ENCODE measurements at places on chromosomes 4 and X.

- no peak for DNase-seq
Measured at GRCh38 chrX:115040417-115040816, 23.0 kb upstream of the IL13RA2 start.

GRCh38 chr4:929096-929765 is 2.9 kb downstream of the GAK start:
- DNase-seq, result no peak

DNA sequence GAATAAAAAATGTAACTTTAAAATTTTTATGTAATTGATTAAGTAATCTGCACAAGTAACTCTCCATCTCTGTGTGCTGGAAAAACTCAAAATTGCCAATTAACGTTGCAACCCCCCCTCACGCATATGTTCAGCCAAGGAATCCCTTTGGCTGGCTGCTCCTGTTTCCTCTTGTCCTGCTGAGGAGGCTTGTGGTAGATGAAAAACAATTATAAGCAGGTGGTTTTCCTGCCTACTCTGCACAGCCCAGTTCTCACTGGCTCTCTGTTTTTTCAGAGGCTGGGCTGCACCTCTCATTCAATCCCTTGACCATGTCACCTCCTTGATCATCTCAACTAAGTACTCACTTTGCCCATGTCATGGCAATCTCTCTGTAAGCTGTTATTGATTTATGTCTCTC is 1068.4 kb downstream of the ARAP2 start:
- DNase-seq, result no peak

GRCh38 chr4:85861064-85861765 is 386.3 kb downstream of the ARHGAP24 start:
- no peak for DNase-seq

DNA sequence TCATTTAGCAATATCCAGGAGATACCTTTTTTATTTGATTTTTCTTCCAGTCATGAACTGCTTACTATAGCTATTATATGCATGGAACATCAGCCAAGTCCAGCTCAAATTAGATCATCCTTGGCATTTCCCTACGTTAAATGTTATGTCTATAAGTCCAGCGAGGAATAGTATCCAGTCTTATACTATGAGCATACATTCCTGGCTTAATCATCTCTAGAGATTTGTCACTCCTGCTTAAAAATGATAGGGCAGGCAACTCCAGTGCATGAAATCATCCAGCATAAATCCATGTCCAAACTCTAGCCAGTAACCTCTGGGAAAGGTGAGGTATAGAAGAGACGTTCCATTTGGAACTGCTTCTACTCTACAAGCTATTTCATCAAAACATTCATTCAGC is 126.7 kb upstream of the VCX2 start:
- DNase-seq, result no peak

GRCh38 chr4:57233386-57233785 is 123.2 kb upstream of the IGFBP7 start:
- no peak for DNase-seq

- no peak for DNase-seq
Measured at GRCh38 chr4:53764761-53765490, 173.6 kb upstream of the LNX1 start.

DNA sequence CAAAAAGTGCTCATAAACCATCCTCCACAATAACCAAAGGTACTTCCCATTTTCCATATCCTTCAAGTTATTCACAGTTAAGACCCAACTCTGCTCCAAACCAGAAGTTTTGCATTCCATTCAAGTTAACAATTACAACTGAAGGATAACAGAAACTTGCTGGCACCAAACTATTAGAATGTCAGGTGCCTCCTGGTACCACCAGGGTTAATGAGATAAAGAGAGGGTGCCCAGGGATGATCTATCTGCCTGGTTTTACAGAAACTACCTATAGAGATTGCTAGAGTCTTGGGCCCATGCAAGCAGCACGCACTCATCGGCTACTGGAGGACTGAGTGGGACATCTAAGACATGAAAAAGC is 114.6 kb downstream of the RBM47 start:
- no peak for DNase-seq

DNA sequence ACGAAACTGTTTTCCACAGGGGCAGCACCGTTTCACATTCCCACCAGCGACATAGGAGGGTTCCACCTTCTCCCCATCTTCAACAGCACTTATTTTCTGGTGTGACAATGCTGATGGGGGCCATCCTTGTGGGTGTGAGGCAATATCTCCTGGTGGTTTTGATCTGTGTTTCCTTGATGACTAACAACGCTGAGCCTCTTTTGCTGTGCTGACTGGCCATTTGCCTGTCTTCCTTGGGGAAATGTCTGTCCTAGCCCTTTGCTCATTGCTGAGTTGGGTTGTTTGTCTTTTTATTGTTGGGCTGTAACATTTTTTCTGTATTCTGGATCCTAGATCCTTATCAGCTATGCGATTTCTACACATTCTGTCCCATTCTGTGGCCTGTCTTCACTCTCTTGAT is 33.7 kb downstream of the ATP2B3 start:
- no peak for DNase-seq

DNA sequence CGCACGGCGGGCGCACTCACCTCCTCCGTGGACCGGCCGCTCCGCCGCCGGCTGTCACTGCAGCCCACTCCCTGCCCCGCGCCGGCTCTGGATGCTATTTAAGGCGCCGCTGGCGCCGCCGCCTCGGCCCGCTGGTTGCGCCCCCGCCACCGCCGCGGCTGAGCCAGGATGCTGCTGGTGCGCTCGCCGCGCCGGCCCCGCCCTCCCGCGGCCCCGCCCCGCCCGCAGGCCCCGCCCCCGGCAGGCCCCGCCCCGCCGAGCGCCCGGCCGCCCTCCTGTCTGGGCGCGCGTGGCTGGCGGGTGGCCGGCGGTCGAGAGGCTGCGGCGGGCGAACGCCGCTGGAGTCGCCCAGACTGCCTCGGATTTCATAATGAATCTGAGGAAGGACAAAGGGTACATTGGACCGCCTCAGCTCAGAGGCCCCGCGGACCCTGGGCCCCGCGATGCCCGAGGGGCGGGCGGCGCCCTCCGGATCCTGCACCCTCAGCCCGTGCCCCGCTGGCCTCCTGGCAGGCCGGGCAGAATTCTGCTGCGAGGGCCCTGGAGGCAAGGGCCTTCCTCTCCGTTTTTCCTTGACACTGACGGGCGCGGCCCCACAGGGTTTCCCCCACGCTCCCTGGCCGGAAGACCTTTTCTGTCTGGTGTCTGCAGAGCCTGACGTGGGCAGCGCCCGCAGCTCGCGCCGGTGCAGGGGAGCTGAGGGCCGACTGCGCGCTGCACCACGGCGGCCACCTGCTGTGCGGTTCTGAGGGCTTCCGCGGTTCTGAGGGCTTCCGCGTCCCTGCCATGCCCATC is at the start of gene ACSL1:
ACSL1 (minus strand) TSS at position 73 of the 795 bp plus-strand sequence. CDS start 22,454 bp downstream, outside the sequence.
- peak; percentile 68 for DNase-seq

DNA sequence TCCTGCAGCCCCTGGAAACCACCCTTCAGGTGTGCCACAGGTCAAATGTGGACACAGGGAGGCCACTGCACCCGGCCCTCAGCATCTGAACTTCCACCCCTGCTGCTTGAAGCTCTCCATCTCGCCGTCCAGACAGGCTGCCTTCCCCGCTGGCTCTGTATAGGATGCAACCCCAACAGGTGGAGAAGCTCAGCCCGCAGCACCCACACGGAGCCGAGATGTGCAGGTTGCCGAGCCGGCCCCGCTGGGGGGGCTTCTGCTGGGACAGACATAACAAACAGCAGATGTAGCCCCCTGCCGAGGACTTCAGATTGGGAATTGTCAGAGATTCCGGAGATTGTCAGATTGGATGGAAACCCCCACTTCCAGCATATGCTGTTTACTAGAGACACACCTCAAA is 20.5 kb downstream of the TMEM187 start:
- no peak for DNase-seq

DNA sequence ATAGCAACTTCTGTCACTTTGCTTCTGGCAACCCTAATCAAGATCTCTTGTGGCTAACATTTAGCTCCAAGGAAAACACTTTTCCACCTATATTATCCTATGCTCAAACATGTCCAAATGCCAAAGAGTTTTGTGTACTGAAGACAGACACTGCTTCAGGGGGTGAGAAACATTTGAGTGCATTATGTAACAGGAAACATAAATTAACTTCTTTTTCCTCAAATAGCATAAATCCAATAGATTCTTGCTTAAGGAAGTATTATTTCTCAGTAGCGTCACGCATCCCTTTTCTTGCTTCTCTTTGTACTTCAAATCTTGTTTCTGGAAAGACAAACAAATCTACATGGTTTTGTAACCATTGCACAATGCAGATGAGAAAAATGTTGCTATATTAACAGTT is 839.1 kb downstream of the GLUD2 start:
- no peak for DNase-seq

DNA sequence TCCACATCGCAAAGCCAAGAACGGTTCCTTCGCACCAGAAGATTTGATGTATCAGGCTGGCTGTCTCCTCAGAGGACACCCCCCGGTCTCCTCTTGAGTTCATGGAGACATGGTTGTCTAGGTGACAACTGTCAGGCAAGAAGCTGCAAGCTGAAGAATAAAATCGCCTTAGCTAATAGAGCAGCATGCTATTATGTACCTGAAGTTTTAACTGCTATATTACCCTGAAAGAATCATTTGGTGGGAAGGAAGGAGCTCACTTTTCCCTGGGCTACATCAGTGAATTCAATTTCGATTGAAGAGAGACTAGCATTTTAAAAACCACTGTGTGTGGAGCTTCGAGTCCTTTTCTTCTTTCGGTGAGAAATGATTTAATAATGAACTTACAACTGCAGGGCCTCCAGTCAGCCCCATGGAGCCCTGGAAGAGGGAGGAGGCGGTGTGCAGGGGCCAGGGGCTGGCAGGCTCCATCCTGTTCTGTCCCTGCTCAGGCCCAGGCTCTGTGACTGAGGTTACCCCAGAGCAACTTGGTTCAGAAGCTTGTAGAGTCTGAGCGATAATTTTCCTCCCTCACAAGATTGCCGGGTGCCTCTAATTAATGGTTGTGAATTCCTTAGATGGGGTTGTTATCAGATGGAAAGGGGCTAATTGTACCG is 191.3 kb downstream of the MID1IP1 start:
- no peak for DNase-seq

DNA sequence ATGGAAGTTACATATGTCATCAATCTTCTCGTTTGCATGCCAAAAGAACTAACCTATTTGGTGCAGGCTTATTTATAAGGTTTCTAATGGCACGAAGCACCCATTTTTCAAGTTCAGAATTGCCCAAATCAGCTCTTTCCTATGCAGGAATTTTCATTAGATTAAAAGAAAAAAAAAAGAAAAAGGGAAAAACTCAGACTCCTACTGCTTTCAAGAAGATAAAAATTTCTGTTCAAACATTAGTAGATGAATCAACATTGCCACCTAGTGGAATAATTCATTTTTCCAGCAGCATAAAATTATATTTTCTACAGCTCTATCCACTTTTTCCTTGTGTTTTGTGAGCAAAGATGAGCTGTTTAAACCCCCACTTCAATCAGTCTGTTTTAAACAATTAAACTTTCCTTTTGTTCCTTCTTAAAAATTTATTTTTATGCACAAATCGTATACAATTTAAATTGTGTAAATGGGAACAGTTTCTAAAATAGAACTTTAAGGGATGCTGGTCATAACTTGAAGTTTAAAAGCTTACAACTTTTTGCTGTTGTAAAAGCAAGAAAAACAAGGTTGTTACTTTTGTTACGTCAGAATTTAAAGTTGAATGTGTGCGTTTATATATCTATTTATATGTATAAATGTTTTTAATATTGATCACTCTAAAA is 309.9 kb downstream of the ARAP2 start:
- no peak for DNase-seq

DNA sequence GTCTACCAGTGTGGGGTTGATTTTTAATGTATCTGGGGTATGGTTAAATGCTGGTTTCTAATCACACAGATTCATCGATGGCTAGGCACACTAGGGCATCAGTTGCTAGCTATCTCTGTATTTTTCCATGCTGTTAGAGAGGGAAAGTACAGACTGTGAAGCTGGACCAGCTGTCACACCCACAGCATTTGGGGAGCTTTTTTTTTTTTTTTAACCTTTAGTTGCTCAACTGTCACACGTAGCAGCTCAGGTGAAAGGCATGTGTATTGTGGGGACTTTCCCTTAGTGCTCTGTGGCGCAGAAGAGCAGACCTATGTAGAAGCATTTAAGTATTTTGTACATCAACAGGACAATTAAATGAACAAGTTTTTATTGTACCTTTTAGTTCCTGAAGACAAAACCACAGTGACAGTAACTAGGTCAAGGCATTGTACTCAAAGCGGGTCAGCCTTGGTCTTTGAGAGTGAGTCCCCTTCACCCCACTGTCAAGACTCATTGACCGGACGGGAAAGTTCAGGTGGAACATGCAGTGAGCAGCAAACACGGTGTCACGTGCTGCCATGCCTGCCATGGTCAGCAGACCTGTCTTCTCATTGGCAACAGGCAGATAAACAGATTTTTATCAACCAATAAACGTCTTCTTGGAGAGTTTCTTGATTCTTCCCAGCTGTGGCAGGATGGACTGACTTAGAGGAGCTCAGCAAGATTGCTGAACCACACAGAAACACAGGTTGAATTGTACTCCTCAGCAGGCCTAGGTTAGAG is 65.3 kb downstream of the CASP3 start:
- DNase-seq, result no peak

DNA sequence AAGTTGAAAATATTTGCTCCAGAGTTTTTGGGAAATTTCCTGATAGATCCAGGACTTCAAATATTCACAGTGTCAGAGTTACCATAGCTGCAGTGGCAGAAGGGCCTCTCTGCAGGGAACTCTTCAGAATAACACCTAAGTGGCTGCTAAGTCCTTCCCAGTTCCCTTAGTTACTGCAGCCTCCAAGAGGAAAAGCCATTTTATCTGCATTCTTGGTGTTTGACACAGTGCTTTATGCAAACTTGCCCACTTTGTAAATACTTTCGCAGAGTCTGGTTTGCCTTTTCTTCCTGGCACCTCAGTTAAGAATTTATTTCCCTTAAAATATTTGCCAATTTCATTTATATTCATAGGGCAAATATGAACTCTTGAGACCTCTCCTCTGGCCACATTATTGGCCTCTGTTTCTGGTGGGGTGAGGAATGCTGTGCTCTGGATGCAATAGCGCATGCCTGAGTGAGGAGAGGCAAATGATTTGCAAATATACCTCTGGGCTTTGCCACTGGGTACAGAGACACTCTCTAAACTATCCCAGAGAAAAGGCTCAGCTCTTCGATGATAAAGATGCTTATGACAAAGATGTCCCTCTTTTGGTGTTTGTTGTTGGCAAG is 566.3 kb upstream of the NR3C2 start:
- DNase-seq, result no peak

DNA sequence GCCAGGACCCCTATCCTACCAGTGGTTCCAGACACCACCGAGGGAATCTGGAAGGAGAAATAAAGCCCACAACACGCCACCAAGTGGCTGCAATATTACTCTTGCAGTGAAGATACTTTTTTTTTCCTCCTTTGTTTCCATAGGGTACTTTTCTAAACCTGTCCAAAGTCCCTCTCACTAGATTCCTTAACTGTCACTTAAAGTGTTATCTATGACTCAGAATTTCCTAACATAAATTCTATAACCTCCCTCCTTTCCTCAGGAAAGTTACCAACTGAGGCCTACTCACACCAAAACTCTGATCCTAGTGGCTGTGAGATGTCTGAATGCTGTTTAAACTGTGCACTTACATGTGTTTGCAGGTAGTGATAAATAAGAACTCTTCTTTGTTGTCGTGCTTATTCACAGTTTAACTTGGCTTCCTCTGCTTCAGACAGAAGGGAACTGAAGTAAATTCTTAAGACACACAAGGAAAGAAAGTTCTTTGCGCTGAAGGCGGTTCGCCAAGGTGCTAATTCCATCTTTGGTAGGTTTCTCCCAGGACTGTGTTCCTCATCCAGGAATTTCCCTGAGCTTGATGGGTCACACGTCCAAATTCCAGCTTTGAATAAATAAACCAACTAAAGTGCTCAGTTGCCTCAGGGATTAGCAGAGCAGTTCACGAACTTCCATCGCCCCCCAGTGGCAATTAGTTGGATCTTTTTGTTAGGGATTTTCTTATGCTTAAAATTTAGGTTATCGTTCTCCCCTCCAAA is 10.7 kb upstream of the HCCS start:
- no peak for DNase-seq

Measured in endothelial cell (in vitro differentiated cells).